Inflammatory macrophage treated with lipopolysaccharide for 4 hours (primary cell): ENCODE measurements at places on chromosomes 12 and 14.

DNA sequence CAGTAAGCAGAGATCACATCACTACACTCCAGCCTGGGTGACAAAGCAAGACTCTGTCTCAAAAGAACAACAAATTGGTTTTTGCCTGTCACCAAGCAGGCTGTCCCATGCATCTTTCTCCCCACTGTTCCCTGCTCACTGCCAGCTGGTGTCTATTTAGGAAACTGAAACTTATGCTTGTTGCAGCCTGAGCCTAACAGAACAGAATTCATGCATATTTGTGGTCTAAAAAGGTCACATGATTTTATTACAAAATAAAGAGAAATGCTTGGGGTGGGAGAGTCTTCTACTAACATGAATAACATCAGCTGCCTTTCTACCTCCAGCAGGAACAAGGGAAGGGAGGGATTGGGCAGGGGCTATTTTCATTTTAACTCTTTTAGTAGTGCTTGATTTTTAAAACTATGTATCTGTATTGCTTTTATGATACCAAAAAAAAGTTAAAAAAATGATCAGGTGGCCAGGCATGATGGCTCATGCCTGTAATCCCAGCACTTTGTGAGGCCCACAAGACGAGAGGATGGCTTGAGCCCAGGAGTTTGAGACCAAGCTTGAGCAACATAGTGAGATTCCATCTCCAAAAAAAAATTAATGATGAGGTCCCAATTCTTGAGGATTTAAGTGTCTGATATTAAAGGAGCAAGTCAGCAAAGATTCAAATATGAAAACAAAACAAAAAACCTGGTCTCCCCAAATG, 923 bp downstream of the STAT2 start:
- DNase-seq: peak; percentile 87

- no peak for DNase-seq
These were observed 111.1 kb downstream of the SPTSSA start for GRCh38 chr14:34350903-34351302.

- no peak for DNase-seq
These were observed 1413.2 kb downstream of the LRFN5 start for GRCh38 chr14:43019826-43020225.

DNA sequence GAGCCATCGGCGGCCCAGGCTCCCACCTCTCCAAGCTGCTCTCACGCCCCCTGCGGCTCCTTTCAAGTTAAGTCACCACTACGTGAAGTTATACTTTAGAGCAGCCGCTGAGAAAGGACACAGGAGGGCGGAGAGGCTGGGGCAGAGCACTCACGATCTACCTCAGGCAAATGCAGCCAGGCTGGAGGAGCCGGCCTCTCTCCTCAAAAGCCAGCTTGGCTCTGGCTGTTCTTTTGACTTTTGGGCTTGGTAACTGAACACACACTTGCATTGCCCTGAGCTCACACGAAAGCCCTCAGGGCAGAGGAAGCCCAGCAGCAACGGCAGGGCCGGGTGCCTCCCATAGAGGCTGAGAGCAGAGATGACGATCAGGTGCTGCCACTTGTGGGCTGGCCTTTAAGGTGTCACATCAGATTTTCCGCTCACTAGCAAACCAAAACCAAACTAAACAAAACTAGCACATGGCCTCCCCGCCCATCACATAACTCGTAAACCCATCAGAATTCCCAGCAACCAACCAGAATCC, 75.2 kb downstream of the PITPNM2 start:
- DNase-seq: no peak

- no peak for DNase-seq
These were observed 86.5 kb upstream of the SLC38A2 start for GRCh38 chr12:46459111-46459510.

GRCh38 chr12:11827091-11828061, 177.9 kb downstream of the ETV6 start:
- peak; percentile 84 for DNase-seq

GRCh38 chr14:25396128-25396527, 346.2 kb upstream of the STXBP6 start:
- DNase-seq: no peak

GRCh38 chr12:44889926-44890325, 13.8 kb upstream of the NELL2 start:
- no peak for DNase-seq

DNA sequence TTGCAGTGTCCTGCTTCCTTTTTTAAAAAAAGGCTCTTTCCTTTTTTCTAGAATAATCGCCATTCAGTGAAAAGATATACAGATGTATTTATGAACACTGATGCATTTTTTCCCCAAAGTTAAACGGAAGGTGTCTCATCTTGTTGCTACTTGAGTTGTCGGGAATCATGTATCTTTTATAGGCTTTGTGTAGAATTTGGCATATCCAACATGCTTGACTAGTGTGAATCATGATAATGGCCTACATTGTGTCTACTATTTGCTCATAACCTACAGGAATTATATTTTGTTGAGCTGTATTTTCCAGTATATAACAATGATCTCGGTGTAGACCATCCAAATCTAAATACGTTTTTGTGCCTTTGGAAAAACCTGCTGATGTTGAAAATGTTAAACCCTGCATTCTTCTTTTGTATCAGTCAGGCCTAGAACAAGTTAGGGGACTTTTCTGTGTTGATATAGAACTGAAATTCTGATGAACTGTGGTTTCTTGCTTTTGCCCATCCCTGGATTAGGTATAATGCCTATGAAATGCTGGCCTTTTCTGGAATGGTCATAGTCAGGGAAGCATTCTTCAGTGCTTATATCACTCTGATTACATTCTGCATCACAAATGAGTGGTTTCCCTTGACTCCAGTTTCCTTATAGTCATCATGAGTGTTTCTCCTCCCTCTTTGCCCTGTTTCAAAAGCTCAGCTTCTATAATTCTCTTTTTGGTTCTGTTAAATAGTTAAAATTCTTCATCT, 10.8 kb downstream of the BMAL2 start:
- peak; percentile 3 for DNase-seq

- DNase-seq: no peak
These were observed 99.7 kb downstream of the DACT1 start for GRCh38 chr14:58737511-58737910.

DNA sequence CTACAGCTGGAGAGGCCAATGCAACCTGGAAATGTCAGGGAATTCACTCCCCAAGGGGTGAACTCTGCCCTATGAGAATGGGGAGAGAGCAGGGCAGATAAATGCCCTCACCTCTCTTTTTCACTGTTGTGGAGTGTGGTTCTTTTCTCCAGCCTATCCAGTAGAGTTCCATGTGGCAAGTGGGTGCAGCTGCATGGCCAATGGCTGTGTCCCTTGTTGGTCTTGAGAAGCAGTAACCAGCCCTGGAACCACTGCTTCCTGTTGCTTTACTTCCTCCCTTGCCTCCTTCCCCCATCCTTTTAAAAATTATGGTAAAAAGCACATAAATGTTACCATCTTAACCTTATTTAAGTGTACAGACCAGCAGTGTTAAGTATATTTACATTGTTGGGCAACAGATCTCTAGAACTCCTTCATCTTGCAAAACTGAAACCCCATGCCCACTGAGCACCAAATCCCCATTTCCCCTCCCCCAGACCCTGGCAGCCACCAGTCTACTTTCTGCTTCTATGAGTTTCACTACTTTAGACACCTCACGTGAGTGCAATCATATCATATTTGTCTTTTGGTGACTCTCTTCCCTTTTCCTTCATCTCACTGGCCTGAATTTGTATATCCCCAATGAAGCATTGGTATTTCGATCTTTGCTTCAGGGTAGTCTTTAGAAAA, 77.0 kb upstream of the GRIP1 start:
- DNase-seq: no peak

DNA sequence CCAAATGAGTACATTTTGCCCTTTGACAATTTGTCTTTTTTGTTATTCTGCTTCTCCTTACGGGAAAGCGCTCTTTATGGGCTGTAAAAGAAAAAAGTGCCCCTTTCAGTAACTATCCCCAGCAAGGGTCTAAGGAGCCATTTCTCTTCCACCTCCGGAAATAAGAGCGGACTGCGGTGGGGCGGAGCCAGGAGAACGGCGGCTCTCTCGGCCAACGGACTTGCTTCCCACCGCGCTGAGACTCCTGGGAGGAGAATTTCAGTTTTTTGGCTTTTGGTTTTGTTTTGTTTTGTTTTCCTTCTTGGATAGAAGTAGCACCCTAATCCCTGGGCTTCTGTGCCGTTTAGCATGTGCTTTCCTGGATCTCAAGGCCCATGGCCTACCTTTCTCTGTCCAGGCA, 43.5 kb downstream of the ZNF641 start:
- no peak for DNase-seq

DNA sequence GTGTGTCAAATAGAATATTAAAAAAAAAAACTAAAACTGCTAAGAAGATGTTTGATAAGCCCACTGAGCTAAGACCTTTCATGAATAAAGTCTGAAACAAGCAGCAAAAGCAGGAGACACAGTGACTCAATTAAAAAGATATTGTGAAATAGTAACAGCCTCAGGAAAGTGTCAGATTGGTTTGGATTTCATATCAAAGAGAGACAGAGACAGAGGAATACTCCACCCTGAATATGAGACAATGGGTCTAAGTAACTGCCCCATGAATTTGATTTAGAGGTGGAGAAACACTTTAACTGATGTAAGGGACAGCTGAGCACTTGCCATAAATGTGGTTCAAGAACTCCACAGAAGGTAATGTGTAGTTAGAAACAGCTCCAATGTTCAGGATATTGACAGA, 277.9 kb upstream of the FOXG1 start:
- no peak for DNase-seq

DNA sequence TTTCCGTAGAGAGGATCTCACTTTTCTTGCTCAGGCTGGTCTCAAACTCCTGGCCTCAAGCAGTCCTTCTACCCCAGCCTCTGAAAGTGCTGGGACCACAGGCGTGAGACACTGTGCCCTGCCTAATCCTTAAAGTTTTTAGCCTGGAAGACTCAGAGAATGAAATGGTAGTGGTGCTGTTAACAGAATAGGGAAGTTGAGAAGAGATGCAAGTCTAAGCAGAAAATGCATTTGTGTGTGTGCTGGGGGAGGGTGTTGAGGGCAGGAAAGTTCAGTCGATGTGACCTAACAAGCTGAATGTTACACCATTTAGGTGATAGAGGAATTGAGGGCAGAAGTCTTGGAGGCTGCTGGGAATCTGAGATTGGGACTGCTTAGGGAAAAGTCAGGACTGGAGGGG, 6.9 kb upstream of the TUBA1A start:
- DNase-seq: peak; percentile 65

GRCh38 chr12:105234197-105234596, 1.8 kb downstream of the APPL2 start:
- DNase-seq: no peak

DNA sequence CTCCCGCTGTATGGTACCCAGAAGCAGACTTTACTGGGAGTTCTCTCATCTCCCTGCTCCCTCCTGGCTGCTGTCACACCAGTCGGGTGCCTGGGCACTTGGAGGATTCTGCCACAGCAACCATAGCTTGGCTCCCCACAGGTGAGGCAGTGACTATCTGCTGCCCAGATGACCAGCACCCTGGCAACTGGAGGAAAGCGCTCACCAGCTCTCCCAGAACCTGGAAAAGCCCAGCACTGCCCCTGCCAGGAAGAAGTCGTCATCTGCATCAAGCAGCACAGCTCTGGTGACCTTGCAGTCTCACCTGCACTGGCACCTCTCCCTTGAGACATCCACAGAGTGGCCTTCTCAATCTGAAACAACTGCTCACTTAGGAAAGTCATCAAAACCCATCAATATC, 31.9 kb upstream of the TC2N start:
- no peak for DNase-seq

- no peak for DNase-seq
These were observed 88.7 kb upstream of the RAP1B start for GRCh38 chr12:68521848-68522502.

DNA sequence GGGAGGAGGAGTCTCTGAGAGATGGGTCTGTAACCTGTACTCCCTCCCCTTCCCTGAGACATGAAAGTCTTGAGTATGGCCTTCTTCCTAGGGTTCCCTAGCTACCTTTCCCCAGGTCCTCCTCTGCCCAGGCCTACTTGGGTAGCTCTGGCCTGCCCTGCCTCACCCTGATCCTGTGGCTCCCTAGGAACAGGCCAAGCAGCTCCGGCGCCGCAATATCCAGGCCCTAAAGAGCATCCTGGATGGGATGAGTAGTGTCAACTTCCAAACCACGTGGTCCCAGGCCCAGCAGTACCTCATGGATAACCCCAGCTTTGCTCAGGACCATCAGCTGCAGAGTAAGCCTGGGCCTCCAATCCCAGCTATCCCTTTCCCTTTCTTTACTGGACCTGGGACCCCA, 12.3 kb downstream of the PRPF40B start:
- no peak for DNase-seq

GRCh38 chr14:100857923-100858837, 32.3 kb downstream of the MEG3 start:
- DNase-seq: no peak

DNA sequence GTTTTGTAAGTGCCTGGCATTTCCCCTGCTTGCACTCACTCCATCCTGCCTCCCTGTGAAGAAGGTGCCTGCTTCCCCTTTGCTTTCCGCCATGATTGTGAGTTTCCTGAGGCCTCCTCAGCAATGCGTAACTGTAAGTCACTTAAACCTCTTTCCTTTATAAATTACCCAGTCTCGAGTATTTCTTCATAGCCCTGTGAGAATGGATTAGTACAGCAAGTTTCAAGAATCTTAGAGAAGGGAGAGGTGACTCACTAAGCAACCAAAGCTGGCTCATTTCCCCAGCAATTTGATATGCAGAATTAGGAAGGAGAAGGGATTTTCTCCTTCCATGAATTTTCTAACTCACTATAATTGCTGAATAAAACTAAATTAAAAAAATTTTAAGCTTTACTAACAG, 251.0 kb upstream of the FOXG1 start:
- DNase-seq: no peak

DNA sequence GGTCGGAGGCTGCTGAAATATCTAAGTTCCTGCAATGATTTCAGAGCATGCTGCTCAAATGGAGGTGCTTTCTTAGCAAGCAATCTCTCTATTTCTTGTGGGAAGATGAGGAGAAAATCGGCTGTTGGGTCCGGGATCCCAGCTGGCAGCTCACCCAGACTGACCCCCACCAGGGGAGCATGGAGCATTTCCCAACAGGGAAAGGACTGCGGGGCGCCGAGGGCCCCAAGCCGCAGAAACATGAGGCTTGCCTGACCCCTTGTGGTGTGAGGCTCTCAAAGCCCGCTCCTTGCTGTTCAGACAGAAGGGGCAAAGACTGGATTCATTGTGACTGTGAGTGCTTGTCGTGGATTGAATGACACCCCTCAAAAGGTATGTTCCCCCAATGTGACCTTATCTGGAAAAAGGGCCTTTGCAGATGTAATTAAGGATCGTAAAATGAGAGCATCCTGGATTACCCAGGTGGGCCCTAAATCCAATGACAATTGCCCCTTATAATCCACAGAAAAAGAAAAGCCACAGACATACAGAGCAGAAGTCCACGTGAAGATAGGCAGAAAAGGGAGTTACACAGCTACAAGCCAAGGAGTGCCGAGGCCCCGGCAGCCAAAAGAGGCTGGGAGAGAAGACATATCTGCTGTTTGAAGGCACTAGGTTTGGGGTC, 116.3 kb upstream of the VASH1 start:
- DNase-seq: no peak

DNA sequence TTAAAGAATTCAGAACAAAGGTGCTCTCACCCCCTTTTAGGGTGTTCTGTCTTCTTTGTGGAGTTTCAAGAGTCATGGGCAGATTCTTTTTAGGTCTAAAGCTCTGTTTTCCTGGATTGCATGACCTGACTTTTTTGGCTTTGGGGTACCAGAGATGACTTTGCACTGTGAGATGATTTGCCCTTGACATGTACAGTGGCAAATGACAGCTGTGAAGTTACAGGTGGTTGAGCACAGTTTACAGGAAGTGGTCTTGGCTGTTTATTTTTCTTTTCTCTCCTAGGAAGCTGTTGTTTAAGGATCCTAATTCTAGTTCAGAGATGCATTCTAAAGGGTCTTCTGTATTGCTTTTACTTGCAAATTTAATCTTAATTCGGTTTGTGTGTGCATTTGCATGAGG, 83.8 kb upstream of the METAP2 start:
- DNase-seq: no peak

- DNase-seq: no peak
These were observed 42.0 kb downstream of the GLIPR1L2 start for GRCh38 chr12:75432924-75433323.
